Thymus (tissue), 14 donors: ENCODE measurements at places on chromosomes 12 and 14. TPM values are rescaled to one million over a fixed set of nuclear protein-coding genes. Genes with fewer than 3 reads are reported as not detected.

DNA sequence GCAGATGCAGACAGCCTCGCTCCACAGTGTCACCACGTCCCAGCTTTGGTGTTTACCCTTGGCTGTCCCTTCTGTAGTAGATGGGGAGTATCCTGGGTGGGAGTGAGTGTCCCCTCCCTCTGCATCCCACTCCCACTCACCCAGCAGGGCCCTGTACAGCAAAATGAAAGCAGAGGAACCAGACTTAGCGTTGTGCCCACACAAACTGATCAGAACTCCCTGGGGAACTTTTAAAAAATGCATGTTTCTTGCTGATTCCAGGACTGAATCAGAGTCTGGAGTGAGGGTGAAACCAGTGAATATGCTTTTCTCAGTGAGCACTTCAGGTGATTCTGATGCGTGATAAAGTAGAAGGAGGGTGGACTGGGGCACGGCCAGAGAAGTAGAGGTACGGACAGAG lies 2.9 kb downstream of the ACVRL1 start:
- DNase-seq, result no peak

Gene KIF26A
- 1.7 TPM for total RNA-seq

DNA sequence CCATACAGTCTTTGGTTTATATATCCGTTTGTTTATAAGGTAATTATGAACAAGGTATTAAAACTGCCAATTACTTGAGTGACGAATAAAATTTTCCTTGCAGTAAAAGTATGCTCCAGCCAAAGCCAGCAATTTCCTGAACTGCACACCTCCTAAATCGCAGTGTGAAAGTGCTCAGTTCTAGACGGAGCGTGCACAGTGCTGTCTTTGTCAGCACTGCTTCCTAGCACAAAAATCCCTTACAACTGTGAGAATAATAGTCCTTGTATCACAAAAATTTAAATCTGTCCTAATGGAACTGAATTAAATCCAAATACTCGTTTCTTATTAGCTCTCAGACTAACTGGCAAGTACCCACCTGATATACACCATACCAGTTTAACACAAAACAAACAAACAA lies 26.3 kb downstream of the LRIG3 start:
- no peak for DNase-seq

Gene MYO1H
- under 0.01 TPM for total RNA-seq

Gene FAM181A
- not detected for total RNA-seq

Gene SLCO1C1
- total RNA-seq, result 0.14 TPM

- DNase-seq, result no peak
Observed at GRCh38 chr14:100790502-100791347, 35.2 kb upstream of the MEG3 start.
